ENCODE measurements at places on chromosomes 7 and 10.

GRCh38 chr7:43877968-43878864 lies 8.9 kb upstream of the MRPS24 start:
- DNase-seq = no peak

DNA sequence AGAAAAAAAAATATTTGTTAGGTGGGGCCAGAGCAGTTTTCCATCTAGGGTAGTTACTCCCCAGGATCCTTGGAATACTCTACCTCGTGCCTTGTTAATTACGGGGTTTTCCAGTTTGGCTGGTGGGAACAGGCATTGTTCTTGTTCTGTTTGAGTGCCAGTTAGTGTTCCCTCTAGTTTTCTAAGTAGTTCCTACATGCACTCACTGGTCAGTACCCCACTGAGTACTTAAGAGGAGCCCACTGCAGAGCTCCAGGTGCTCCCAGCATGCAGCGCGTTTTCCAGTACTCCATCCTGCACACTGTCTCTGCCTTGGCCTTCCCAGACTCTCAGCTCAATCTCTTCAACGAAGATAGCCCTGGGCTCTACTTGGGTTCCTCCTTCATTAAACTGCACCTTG lies 58.0 kb downstream of the AHCYL2 start:
- DNase-seq = no peak

DNA sequence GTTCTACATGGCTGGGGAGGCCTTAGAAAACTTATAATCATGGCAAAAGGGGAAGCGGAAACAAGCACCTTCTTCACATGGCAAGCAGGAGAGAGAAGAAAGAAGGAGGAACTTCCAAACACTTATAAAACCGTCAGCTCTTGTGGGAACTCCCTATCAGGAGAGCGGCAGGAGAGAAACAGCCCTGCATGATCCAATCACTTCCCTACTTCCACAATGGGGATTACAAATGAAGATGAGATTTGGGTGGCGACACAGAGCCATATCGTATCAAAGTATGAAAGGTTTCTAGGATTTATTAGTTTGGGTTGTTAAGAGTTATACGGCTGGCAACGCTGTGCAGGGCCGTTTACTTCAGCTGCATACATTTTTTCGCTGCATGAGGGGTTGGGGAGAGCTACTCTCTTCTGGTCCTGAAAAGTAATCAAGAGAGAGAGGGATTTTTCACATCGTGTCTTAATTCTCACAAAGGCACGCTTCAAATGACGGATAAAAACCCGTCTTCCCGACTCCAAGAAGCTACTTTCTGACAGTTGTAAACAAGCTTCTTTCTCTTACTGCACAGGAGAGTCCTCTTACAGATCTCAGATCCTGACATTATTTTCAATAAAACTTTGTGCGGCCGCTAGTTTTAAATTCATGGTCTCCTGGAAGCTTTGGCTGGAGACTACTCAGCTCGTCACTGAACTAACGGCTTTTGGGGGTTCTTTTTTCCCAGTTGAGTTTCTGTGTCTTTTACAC lies 751 bp upstream of the GTPBP10 start:
- DNase-seq = no peak

DNA sequence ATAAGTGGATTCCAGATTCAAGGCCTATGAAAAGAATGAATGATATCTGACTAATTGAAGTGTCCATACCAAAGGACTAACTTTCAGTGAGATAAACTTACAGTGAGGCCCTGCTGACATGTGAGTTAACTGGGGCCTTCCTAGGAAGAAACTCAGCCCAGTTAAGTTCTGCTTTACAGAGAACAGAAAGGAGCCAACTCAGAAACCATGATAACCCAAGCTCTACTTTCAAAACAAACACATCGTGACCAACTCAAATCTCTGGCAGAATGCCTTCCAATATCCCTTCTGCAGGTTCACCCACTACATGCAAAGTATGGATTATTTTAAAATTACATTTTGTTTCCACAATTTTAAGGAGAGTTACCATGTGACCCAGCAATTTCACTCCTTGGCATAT lies 75.8 kb upstream of the MRLN start:
- DNase-seq = no peak

- DNase-seq = peak; percentile 19
These were observed 197.4 kb downstream of the RNLS start for GRCh38 chr10:88385601-88386203.

DNA sequence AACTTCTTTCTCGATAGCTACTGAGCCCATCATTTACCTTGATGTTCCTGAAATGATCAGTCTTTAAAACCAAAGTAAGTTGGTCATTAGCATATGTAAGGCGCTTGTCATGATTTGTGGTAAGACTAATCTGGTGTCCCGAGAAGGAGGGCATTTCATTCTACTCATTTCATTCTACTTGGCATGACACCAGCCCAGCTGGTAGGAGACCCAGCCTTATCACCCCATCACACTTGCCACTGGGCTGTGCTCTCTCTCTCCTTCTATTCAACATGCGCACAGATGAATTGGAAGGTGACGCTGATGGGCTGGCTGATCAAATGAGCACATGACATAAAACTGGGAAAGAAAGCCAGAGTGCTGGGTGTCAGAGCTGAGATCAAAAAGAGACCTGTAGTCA lies 65.7 kb downstream of the CRTAC1 start:
- no peak for DNase-seq

GRCh38 chr10:63137306-63137705 lies 4.2 kb downstream of the NRBF2 start:
- no peak for DNase-seq

DNA sequence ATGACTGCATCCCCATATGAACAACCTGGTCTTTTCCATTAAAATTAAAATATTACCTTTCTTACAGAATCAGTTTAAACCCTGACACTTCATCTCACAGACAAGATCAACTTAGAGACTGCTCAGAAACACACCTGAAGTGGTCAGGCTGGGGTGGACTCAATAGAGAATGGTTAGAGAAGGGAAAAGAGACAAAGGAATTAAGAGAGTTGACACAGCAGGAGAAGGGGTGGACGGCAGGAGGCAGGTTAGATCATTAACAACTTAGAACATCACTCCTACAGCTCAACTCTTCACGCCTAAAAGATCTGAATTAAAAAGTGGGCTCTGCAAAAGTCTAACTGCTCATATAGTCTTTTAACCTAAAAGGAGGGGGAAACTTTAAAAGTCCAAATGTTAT lies 157.7 kb upstream of the COL1A2 start:
- no peak for DNase-seq

- DNase-seq = no peak
These were observed 213.5 kb upstream of the NRP1 start for GRCh38 chr10:33547976-33548375.

GRCh38 chr10:123462246-123462645 lies 203.9 kb upstream of the GPR26 start:
- DNase-seq = no peak

DNA sequence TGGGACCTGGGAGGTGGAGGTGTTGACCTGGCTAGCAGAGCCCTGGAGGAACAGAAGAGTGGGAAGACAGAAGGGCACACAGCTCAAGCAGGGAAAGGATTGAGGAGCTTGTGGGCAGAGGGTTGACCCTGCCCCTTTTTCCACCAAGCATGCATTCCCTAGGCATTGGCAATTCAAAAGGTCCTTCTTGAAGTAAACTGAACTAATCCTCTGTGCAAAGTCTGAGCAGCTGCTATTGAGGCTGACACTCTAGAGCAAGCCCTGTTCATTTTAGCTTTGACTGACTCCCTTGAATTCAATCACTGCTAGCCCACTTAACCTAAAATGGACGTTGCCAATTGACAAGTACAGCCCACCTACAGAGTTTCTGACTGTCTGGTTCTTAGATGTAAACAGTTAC lies 116.5 kb upstream of the TNS3 start:
- no peak for DNase-seq

- no peak for DNase-seq
These were observed 10.6 kb upstream of the BPGM start for GRCh38 chr7:134636008-134636449.

DNA sequence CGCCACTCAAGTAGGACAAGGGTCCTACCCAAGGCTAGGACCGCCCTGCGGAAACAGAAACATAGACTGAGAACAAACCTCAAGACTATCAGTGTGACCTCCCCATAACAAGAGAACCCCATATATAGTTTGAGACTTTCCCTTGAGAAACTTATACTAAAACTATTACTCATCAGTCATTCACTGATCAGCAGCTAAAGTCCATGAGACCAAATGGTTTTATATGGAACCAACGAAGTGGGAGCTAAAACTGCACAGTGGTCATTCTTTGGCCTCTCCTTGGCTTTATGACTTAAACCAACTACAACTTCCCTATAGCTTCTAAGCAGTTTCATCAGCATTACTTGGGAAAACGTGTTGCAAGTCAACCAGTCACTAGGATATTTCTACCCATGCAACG lies 13.7 kb upstream of the ZSCAN21 start:
- no peak for DNase-seq

GRCh38 chr10:88383276-88383675 lies 199.8 kb downstream of the RNLS start:
- no peak for DNase-seq

DNA sequence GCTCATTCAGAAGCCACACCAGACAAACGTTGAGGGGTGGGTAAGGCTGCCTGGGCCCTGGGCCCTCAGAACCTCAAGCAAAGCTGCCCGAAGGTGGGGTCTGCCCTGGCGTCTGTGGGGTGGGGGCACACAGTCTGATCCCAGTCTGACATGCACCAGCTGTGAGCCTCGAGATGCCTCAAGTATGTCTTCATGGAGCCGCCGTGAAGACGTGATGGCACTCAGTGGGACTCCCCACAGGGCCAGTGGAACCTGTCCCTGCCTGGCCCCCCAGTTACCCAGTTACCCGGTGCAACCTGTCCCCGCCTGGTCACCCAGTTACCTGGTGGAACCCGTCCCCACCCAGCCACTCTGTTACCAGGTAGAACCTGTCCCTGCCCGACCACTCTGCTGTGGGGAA lies 351.2 kb downstream of the PTPRN2 start:
- DNase-seq = no peak

- DNase-seq = no peak
These were observed 87.3 kb upstream of the TRIL start for GRCh38 chr7:29045258-29046086.

GRCh38 chr7:4633012-4633411 lies 49.1 kb upstream of the FOXK1 start:
- DNase-seq = no peak

- DNase-seq = no peak
These were observed 168.9 kb upstream of the TMEM72 start for GRCh38 chr10:44742248-44742647.

- no peak for DNase-seq
These were observed 52.9 kb downstream of the PIK3AP1 start for GRCh38 chr10:96667401-96667800.

- no peak for DNase-seq
These were observed 181.8 kb upstream of the CACNA2D1 start for GRCh38 chr7:82625377-82625776.

DNA sequence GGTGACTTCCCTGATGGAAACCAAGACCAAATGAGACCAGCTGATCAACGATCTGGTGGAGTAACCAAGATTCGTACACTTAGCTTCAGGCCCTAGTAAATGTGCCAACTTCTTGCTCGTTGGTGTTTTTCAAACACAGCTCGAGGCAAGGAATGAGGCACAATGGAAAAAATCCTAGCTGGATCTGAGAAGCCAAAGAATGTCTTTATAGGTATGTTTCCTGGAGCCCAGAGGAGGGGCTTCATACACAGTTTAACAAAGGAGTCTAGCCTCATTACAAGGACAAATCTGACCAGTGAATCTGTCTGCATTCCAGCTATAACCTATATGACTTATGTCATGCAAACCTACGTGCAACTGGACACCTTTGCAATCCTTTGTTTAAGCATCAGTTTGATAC lies 3.7 kb downstream of the COL17A1 start:
- no peak for DNase-seq

DNA sequence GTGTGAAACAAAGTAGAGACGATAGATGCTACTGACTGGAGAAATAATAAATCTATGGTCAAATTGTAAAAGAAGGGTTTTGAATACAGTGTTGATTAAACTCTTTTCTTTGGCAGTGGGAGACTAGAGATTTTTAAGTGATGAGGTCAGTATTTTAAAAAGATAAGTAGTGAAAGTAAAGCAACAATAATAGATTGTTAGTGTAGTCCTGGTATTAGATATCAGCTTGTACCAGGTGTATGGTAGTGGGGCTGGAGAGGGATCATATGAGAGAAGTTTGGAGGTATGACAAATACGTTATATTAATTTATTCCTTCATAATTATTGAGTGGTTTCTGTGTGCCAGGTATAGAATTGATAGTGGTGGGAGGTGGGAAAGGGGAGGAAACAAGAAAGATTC lies 25.2 kb downstream of the PHTF2 start:
- DNase-seq = no peak

DNA sequence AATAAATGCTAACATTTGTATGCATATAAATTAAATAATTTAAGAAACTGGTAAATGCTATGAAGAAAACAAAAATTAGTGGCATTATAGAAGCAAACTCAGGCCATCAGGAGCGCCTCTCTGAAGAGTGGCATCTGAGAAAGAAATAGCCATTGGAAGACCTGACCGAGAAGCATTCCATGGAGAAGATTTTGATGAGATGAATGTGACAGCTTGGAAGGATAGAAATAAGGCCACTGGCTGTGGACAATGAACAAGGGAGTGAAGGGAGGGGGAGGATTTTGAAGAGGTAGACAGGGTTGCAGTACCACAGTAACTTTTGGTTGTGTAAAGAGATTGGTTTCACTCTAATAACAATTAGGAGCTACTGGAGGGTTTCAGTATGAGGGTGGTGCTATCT lies 436.7 kb downstream of the CCSER2 start:
- DNase-seq = no peak

DNA sequence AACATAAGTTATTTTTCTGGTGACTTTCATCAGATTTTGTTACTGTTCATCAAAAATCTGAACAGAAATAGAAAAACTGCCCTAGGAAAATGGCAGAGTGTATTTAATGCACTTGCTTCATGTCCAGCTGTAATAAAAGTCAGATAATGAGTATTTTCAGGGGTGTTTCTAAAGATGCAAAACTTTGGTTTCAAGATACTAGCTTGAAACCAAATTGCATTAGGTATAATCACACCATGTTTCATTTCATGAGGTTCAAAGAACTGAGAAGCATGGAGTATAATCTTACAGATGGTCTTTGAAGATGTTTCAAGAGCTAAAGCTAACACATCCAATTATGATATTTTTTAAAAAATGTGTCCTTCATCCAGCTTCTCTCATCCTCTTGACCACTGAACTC lies 128.9 kb downstream of the NRCAM start:
- DNase-seq = no peak

GRCh38 chr7:7183061-7183837 lies 905 bp downstream of the C1GALT1 start:
- peak; percentile 26 for DNase-seq

GRCh38 chr7:50650057-50650664 lies 85.0 kb upstream of the DDC start:
- no peak for DNase-seq

Data from activated naive CD4-positive, alpha-beta T cell (primary cell).